ENCODE measurements at places on chromosomes 16 and 17.

DNA sequence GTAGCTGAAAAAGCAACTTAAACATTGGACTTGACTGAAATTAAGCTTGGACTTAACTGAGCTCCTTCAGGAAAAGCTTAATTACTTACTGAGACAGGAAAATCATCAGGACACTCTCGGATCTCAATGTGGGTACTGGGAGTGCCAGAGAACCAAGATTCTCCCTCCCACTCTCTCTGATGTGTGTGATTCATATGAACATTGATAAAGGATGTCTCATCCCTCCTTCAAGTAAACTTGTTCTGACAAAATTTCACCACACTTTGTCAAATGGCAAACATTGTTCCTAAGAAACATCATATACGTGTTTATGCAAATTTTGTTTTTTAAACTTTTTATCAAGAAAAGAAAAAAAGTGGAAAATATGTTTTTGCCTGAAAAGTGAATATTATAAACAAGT is 4.1 kb upstream of the SLFN5 start:
- DNase-seq: no peak

DNA sequence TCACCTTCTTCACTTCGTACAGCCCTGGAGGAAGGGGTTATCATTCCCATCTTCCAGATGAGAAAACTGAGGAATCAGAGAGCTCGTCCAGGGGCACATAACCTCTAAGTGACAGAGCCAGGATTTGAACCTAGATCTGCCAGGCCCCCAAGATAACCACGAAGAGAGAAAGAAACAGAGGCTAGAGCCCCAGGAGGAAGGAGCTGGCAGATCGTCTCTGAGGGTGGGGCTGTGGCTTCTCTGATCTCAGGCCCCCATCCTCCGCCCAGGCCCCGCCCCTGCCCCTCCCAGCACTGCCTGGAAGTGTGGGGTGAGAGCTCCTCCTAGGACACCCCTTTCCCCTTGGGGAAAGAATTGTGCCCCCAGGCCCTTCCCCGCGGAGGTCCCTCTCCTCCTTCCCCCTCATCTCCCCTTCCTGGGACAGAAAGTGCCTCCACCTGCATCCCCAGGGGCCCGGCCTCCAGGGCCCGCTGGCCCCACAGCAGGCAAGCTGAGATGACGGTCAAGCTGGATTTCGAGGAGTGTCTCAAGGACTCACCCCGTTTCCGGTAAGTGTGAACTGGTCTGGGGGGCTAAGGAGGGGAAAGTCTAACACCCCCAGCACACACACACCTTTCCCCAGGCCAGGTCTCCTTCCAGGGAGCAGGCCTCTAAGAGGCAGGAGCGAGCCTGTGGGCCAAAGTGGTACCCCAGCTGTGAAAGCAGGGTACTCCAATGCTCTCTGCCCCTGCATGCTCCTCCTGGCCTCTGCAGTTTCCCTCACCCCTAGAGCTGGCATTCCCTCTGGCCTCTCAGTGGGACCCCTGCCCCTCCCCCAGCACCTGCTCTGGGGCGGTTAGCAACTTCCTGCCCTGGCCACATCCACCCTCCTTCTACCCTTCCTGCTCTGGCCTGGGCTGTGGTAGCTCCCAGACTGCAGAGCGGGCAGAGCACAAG is at the start of gene ACAP1:
TSS of gene ACAP1 (plus strand) at position 290 of the 936 bp plus-strand sequence. CDS start at position 496, 206 bp downstream.
- no peak for DNase-seq

DNA sequence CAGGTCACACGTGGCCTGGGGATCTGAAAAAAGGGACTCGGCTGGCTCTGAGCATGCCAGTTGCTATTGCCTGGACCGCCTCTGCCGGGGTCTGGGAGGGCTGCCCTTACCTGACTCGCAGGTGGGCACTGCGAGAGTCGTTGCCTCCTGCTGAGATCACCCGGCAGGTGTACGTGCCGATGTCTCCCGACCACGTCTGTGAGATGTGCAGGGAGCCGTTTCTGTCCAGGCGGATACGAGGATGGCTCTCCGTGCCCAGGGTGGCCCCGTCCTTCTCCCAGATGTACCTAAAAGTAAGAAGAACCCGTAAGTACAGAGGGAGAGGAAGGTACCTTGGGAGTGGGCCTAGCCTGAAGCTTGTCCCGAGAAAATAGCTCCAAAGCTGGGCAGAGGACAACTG is 112.0 kb upstream of the CDC42EP4 start:
- DNase-seq: no peak

GRCh38 chr16:78213751-78214150 is 114.3 kb downstream of the WWOX start:
- DNase-seq: no peak

DNA sequence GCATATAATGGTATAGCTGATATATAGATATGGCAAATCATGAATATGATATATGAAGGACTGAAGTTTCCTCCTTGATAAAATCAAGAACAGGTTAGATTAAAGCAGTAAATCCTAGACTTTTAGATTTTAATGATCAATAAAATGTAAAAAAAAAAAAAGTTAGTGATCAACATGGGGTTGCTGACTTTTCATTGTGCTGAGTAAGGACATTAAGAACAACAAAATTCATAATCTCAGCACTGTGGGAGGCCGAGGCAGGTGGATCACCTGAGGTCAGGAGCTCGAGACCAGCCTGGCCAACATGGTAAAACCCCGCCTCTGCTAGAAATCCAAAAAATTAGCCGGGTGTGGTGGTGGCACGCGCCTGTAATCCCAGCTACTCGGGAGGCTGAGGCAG is 10.4 kb upstream of the CHD3 start:
- no peak for DNase-seq

- no peak for DNase-seq
These were observed 3.6 kb upstream of the PRR35 start for GRCh38 chr16:556474-557173.

- no peak for DNase-seq
These were observed 170.3 kb upstream of the RPH3AL start for GRCh38 chr17:522919-523318.

DNA sequence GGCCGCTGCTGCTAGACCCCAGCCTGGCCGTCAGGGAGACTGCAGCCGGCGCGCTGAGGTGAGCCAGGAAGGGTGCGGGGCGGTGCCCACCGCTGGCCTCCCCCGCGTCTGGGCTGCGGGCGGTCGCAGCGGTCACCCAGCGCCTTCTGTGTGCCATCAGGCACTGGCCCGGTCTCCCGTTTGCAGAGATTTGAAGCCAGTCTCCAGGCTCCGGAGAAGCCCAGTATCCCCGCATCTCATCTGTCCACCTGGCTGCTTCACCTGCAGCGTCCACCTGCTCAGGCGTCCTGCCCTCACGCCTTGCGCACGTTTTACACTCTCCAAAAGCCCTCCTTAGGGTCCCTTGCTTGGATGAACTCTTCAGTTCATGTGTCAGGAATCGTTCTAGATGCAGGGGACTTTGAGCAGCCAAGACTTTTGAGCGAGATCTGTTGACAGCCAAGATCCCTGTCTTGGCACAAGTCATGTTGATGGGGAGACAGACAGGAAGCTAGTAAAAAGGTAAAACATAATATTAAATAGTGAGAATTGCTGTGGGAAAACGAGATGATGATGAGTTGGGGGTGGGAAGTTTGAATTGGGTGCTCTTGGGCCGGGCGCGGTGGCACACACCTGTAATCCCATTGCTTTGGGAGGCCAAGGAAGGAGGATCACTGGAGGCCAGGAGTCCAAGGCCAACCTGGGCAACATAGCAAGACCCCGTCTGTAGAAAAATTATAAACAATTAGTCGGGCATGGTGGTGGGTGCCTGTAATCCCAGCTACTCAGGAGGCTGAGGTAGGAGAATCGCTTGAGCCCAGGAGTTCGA is 916 bp downstream of the HEATR3 start:
- no peak for DNase-seq

DNA sequence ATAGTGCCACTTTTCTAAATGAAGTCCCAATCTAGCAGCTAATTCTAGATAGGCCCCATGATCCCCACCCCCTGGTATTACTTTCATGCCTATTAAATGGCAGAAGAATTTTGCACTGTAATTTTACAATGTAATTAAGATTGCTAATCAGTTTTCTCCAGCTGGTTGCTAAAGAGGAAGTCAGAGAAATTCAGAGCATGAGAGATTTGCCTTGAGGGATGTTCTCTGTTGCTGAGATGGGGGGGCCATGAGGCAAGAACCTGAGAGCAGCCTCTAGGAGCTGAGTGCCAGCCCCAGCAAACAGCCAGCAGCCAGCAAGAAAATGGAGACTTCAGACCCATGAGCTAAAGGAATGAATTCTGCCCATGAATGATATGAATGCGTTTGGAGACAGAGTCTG is 38.9 kb downstream of the SHCBP1 start:
- DNase-seq: no peak

GRCh38 chr17:30808785-30809286 is 15.7 kb downstream of the CRLF3 start:
- DNase-seq: no peak

GRCh38 chr17:58096892-58097291 is 13.7 kb downstream of the DYNLL2 start:
- DNase-seq: no peak

GRCh38 chr17:32569171-32570080 is 82.6 kb downstream of the CDK5R1 start:
- no peak for DNase-seq

DNA sequence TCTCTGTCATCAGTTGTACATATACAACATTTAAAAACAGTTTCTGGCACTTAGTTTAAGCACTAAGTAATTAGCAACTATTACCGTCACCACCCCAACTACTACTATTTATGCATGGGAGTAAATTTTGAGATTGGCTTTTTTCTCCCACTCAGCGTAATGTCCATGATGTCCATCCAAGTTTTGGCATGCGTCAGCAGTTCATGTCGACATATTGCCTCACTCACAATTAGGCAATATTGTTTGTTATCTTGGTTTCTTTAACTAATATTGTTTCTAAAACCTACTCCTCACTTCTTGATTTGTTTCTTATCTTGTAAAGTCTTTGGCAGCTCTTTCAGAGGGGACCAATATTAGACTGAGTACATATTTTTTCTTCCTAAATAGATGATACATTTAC is 131.3 kb downstream of the KCNJ18 start:
- no peak for DNase-seq

- no peak for DNase-seq
These were observed 8.7 kb downstream of the ABI3 start for GRCh38 chr17:49218941-49219913.

GRCh38 chr17:31392002-31392855 is 754 bp downstream of the RAB11FIP4 start:
- DNase-seq: no peak

DNA sequence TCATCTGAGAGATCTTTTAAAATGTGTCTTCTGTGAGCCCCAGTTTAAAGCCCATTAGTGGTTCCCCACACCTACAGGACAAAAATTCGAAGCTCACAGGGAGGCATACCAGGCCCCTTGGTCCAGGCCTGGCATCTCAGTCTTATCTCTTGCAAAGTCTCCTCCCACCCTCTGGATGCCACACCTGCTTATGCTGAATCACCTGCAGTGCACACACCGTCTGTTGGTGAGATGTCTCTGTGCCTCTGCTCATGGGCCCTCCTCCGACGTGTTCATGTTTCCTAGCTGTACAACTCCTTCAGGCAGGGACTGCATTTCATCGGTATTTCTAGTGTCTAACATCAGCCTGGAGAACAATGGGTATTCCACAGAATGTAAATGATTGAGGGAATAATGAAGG is 41.6 kb downstream of the RNF157 start:
- no peak for DNase-seq

- no peak for DNase-seq
These were observed 42.4 kb downstream of the CD300LF start for GRCh38 chr17:74670329-74670728.

DNA sequence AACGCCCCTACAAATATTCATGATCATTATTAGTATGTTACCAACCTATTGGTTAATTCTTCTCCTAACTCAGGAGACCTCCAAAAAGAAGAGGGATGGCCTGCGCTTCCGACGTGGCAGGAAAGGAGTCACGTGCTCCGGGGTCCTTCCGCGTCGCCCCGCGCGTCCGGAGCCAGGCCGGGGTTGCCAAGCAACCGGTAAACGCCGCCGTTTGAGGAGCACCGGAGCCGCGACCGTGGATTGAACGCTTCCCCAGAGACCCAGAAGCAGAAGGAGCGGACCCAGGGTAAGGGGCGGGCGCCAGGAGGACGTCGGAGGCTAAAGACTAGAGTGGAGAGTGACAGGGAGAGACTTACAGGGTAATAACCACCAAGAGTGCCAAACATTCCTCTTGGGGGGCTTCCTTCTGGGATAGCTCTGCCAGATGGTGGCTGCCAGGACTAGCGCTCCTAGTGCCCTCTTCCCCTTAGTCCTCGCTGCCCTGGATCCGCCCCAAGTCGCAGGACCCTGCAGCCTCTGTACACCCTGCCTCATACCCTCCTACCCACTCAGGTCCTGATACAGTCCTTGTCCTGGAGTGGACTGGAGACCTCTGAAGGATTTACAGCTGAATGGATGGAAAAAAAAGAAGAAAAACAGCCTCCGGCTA is at the start of gene DNAI2:
TSS of gene DNAI2 (plus strand) at position 175 of the 649 bp plus-strand sequence. CDS start 7,584 bp downstream, outside the sequence.
- DNase-seq: no peak

- no peak for DNase-seq
These were observed 19.5 kb downstream of the PLLP start for GRCh38 chr16:57264950-57265371.

DNA sequence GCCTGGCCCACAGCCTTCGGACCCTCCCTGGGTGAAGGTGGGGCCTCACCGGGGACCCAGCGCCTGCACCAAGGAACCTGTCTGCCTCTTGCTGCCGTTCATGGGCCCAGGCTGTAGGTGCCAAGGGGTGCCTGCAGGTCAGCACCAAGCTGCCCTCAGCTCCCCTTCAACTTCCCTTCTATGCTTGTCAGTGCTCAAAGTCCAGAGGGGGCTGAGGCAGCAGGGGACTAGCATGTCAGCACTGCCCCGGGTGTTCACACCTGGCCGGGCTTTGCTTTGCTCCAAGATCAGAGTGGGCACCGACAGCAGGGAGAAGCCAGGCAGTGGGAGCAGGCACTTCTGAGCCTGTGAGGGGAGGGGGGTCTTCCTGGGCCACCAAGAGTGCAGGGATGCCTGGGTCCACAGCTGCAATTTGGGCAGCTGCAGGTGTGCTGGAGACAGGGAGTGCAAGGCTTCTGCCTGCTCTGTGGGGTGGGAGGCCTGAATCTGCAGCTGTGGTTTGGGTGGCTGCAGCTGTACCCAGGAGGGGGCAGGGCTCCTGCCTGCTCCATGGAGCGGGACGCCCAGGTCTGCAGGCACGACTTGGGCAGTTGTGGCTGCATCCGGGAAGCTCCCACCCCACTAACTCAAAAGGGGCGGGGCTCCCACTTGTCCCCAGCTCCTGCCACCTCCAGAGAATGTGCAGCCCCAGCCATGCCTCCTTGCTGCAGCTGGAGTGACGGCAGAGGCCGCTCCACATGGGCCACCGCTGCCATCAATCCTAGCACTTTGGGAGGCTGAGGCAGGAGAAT is 27.6 kb upstream of the PRM1 start:
- DNase-seq: no peak

GRCh38 chr17:81580481-81580880 is 28.3 kb upstream of the FAAP100 start:
- DNase-seq: no peak

DNA sequence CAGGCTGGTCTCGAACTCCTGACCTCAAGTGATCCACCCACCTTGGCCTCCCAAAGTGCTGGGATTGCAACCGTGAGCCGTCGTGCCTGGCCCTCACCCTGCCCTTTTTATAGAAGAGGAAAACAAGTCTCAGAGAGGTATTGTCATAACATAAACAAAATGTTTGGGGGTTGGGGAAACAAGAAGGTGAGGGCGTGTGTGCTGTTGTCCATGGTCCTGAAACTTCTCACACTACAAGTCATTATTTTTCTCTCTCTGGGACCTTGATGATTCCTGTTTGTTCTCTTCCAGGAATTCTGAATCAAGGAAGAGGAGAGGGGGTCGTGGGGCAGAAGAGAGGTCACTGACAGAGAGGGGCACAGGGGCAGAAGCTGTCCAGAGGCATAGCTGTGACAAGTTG is 160.2 kb upstream of the LHX1 start:
- DNase-seq: peak; percentile 2

Measured in astrocyte of the cerebellum (primary cell).